Naive thymus-derived CD8-positive, alpha-beta T cell (primary cell): ENCODE measurements at places on chromosomes 7 and 10.

GRCh38 chr10:32941357-32941756 lies 16.7 kb downstream of the ITGB1 start:
- DNase-seq: no peak

GRCh38 chr10:96266118-96266770 lies 5.1 kb downstream of the BLNK start:
- DNase-seq: no peak

DNA sequence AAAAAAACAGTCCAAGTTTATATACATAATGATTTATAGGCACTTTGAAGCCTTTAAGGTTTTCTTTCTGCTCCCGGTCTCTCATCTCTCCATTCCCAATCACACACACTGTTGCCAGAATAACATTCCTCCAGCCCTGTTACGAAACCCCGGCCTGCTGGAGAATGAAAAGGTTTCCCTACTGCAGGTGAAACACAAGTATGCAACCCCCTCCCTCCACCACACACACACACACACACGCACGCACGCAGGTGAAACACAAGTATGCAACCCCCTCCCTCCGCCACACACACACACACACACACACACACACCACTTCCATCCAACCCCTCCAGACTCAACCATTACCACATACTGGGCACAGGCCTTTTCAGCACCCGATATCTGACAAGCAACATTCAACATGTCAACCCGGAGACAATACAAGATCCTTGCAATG lies 87.5 kb downstream of the PARD3 start:
- no peak for DNase-seq

DNA sequence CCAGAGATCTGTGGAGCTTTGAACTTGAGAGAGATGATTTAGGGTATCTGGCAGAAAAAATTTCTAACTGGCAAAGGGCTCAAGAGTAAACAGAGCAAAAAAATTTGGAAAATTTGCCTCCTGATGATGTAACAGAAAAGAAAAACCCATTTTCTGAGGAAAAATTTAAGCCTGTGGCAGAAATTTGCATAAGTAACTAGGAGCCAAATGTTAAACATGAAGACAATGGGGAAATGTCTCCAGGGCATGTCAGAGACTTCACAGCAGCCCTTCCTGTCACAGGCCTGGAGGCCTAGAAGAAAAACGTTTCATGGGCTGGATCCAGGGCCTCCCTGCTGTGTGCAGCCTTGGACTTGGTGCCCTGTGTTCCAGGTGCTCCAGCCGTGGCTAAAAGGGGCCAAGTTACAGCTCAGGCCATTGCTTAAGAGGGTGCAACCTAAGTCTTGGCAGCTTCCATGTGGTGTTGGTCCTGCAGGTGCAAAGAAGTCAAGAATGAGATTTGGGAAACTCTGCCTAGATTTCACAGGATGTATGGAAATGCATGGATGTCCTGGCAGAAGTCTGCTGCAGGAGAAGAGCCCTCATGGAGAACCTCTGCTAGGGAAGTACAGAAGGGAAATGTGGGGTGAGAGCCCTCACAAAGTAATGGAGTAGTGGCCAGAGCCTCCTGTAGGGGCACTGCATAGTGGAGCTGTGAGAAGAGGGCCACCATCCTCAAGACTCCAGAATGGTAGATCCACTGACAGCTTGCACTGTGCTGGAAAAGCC lies 8.1 kb downstream of the SEMA3D start:
- no peak for DNase-seq

DNA sequence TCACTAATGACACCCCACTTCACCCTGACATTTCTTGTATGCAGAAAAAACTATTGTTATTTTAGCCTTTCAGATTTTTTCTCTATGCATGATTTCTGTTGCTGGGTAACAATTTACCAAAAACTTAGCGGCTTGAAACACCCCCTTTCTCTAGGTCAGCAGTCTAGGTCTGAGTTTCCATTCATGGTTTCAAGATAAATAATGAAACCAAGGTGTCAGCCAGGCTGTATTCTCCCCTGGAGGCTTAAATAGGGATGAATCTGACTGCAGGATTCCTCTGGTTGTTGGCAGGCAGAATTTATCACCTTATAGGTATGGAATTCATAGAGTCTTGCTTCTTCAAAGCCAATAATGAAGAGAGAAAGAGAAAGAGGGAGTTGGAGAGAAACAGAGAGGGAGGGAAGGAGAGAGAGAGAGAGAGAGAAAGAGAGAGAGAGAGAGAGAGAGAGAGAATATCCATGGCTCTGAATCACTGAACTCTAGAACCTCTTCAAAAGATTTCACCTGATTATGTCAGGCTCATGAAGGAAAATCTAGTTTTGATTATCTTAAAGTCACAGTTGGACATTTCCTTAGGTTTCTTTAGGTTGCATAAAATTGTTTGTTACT lies 1224.6 kb upstream of the LRRTM3 start:
- DNase-seq: no peak

GRCh38 chr7:121730869-121731268 lies 142.1 kb upstream of the PTPRZ1 start:
- DNase-seq: no peak

DNA sequence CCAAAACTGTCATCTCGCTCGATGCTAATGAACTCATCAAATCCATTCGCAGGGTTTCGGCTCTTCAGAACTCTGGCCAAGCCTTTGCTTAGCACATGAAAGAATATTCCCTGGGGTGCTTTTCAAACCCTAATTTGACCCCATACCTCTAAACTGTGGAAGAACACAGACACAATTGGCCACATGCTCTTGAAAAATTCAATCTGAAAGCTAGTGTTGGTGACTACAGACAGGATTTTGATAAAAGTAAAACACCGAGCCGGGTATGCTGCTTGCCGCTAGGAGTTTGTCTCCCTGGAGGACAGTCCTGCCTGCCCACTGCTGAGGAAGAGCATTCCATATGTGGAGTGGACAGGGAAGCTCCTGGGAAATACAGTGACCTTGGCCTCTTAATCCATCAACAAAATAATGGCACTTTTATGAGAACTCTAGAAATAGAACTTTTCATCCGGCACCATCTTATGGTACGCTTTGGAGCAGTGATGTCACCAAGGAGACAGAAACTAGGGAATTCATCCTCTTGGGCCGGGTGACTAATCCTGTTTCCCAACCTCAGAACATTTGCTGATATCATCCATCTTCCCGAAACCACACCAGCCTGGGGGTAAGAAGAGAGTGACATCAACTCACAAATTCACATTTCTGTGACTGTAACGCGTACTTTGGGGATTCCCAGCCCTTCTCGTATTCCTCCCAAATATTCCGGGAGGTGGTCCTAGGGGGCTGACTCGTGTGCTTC lies 34.2 kb downstream of the MTURN start:
- DNase-seq: no peak

DNA sequence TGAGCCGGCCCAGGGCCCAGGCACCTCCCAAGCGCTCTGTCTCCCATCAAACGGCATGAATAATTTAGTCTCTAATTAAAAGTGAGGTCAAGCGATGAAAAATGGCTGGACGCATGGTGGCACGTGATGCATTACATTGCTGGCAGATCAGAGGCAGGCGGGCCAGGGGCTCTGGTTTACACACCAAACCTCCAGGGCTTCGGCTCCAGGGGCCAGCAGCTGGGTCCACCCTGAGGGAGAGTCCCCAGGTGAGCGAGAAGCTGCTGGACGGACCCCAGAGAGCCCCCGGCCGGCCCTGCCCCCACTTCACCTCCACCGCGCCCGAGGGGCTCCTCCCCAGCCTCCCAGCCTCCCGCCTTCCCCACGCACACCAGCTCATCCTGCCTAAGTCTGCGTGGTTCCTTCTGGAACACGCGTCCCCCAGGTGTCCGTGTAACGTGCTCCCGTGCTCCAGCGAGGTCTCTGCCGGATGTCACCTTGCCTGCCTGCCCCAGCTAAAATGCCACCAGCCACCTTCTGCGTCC lies 23.2 kb downstream of the UNCX start:
- DNase-seq: no peak

GRCh38 chr7:73423519-73424488 lies 9.8 kb upstream of the FZD9 start:
- DNase-seq: no peak

DNA sequence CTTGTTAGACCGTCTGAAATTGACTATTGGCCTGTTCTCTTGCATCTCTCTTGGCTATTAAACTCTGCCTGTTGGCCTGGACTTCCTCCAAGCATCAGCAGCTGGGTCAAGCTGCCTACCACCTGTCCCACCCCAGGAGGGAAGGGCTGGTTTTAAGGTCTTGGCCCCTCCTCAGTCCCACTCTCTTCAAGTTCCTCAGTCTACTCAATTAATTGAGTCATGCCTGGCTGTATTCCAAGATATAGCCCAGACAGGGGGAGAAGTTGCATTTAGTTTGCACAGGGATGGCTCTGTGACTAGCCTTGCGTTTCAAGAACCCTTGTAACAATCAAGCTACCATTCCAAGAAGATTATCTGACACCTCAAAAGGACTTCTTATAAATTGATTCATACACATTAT lies 113.8 kb upstream of the GLI3 start:
- no peak for DNase-seq

GRCh38 chr10:103808780-103809179 lies 46.6 kb downstream of the SH3PXD2A start:
- no peak for DNase-seq

GRCh38 chr7:24152877-24153472 lies 131.0 kb upstream of the NPY start:
- DNase-seq: no peak

DNA sequence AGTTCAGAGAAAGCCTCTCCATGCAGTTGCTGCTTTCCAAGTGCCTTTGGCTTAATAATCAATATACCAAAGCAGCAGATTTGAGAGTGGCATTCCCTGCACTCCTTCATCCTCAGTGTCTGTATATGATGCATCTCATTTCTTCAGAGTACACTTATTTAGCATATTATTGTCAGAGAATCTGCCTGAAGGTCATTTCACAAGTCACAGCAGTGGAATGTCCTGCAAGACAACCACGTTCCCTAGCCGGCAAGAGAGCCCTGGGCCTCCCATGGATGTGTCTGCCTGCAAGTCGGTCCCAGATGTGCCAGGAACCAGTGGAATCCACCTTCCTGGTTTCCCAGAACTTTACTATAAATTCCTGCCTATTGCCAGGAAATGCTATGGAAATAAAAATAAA lies 289.4 kb upstream of the IGFBP3 start:
- no peak for DNase-seq

- DNase-seq: no peak
Observed at GRCh38 chr7:91343996-91344629, 79.9 kb downstream of the FZD1 start.

GRCh38 chr7:86257894-86258293 lies 385.8 kb upstream of the GRM3 start:
- DNase-seq: no peak

- DNase-seq: no peak
Observed at GRCh38 chr7:142506601-142507000, 242.7 kb upstream of the PRSS1 start.

- DNase-seq: peak; percentile 72
Observed at GRCh38 chr7:149147752-149148653, 750 bp downstream of the ZNF398 start.

- DNase-seq: no peak
Observed at GRCh38 chr7:2069472-2069860, 163.3 kb downstream of the MAD1L1 start.

DNA sequence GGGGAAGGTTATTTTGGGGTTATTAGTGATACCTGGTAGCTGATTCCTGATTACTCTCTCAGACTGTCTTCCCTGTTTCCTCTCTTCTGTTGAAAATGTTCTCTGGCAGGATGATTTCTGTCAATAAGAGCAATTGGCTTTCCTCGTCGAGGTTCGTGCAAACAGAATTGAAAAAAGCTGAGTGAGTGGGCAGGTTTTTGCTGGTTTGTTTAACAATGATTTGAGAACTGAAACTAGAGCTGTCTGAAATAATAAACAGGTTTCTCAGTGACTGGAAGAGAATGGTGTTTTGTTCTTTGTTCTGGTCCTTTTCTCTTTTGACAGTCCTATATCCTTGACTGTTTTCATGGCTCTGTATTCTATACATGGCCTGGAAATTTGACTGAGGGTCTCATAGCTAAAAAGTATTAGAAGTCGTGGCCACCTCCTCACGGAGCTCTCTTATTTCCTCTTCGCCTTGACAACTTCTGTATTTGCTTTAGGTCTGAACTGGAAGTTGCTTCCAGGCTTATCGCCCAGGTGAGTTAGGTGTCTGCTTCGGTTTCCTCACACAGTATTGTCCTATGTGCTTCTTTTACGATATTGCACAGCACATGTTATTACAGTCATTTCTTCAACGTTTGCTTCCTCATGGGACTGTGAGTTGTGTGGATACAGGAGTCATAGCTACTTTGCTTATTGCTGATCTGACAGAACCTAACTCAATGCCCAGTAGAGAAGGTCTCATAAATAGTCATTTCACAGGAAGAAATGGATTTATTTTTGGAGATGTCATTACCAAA lies 403.6 kb downstream of the NRG3 start:
- no peak for DNase-seq

DNA sequence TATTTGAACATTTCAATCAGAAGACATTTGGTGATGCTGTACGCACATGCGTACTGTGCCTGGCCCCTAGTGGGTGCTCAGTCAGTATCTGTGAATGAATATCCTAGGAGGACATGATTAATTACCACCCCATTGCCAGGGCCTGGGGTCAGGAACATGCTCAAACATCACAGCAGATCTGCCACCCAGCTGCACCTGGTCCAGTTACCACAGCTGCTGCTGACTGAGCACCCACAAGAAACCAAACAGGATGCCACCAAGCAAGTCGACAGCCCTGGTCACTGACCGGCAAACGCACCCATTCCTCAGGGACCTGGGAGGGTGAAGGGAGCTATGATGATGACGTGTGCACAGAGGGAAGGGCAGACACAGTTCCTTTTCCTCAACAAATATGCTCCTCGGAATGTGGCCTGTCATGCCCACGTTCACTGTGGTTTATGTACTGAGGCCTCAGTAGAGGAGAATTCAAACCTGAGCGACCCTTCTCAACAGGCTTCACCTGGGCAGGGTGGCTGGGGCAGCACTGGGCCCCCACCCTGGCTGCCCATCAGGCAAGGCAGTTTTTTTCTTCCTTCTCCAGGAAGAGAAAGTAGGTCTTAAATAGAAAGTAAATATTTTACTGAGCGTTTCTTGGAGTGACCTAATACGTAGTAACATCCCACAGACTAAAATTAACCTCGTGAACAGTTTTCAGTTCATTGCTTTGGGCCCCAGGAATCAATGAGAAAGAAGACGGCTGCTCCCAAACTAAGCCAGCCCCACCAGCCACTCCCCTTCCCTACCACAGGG lies 13.4 kb downstream of the CTBP2 start:
- no peak for DNase-seq

GRCh38 chr7:88396295-88396947 lies 89.7 kb upstream of the STEAP4 start:
- DNase-seq: no peak

GRCh38 chr10:11435581-11435981 lies 175.9 kb downstream of the USP6NL start:
- no peak for DNase-seq

DNA sequence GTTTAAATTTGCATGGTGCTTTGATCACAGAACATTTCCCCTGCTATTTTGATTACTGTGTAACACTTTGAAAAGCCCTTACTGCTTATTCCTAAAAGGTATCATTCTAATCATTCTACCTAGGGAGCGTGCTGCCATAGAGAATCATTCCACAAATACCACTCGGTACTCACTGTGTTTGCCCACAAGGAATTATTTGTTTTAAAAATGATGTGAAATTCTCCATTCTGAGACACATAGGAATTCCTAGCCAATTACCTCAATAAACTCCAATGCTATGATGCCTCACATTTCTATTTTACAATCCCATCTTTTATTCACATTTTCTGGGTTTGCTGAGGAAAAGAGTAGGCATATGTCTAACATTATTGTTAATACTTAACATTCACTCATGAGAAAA lies 16.2 kb upstream of the TES start:
- no peak for DNase-seq

- no peak for DNase-seq
Observed at GRCh38 chr7:50567715-50568261, 2.6 kb upstream of the DDC start.

- no peak for DNase-seq
Observed at GRCh38 chr10:33553748-33554571, 219.5 kb upstream of the NRP1 start.
